Upper lobe of left lung (tissue), 6 donors: ENCODE measurements at places on chromosomes 7 and 10.
A peak's percentile ranks its signal among the peaks of the same experiment; 100 is the strongest.

GRCh38 chr7:3037259-3037658 is 6.4 kb downstream of the CARD11 start:
- no peak for DNase-seq

- no peak for DNase-seq
These were observed 280.2 kb upstream of the PHYHIPL start for GRCh38 chr10:58896229-58896628.

- no peak for DNase-seq
These were observed 46.3 kb upstream of the PCBD1 start for GRCh38 chr10:70934701-70935100.

DNA sequence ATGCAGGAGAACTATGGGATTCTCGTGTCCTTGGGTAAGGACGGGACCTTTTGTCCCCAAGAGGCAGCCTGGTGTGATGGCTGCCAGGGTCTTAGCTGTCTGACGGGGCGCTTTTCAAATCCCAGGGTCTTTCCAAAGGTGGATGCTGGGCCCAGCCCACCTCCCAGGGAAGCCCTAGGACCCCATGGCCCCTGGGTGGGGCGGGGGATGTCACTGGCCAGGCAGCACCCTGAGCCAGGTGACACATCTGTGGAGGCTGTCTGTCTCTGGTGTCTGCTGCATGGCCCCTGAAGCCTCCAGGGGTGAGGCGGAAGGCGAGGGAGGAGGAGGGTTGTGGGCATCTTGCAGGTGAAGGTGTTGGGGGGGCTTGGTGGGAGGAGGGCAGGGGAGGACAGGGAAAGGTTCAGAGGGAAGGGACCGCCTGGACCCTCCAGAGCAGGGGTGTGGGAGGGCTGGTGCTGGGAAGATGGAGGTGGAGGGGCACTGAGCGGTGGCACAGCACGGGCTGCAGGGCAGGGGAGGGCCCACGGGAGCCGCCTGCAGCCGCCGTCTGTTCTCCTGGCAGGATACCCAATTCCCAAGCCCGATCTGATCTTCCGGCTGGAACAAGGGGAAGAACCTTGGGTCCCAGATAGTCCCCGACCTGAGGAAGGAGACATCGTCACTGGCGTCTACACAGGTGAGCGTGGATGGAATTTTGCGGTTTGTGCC is 7.0 kb downstream of the ZNF316 start:
- no peak for DNase-seq

- DNase-seq, result peak; percentile 68
These were observed 302.6 kb downstream of the KLF6 start for GRCh38 chr10:3482200-3482993.

- DNase-seq, result no peak
These were observed 20.7 kb upstream of the CFTR start for GRCh38 chr7:117458977-117459583.

GRCh38 chr7:127516320-127516719 is 69.1 kb downstream of the GCC1 start:
- DNase-seq, result no peak

DNA sequence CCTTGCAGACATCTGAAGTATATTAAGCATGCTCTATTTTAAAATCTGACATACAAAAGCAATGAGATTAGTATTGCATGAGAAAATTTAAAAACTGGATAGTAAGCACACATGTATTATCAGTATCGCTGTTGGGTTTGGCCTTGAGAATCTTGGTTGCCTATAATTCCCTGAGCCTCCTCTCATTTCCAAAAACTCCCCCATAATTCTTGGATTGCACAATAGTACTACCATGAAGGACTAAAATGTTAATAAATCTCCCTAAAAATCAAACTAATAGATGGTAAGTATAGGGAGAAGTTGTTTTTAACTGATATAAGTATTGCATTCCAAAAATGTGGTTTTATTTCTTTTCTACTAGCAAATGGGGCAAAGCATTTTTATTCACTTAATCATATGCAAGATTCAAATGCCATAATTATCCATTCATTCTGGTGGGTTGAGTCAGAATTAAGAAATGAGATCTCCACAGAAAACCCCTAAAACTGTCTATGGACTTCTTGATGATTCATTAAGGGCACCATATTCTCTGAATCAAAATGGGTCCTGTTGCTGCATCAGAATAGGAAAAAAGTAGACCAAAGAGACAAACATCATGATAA is 10.3 kb upstream of the VIM start:
- DNase-seq, result no peak

DNA sequence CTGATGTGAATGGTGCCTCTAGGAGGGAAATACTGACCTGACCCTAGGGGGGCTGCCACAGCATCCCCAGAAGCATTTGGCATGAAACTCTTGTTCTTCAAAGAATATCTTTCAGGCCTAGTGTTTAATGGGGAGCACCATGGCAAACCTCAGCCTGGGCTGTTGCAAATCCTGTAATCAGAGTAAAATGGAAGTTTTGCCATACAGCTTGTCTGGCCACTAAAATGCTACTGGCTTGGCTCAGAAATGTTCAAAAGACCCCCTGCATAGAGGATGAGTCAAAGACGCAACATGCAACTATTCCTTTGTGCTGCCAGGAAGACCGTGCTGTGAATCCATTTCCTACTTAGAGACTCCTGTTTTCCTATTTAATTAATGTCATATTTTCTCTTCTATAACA is 26.7 kb downstream of the HECW1 start:
- DNase-seq, result no peak

DNA sequence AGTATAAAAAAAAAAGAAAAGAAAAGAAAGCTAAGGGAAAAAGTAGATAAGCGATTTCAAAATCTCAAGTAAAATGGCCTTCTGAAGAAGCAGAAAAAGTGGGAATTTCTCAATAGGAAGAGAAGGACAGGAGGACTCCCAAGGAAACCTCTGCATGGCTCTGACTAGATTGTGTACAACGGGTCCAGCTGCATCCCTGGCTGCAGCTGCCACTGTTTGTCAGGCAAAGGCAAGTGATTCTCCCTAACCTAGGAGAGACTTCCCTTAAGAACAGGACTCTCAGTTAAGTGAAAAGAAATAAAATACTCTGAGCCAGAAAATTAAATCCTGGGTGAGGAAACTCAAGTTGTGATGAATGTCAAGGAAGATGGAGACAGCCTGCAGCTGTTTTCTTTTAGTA is 298.6 kb upstream of the KIAA1217 start:
- DNase-seq, result no peak

- no peak for DNase-seq
These were observed 145.6 kb downstream of the ADAM12 start for GRCh38 chr10:126242397-126243260.

DNA sequence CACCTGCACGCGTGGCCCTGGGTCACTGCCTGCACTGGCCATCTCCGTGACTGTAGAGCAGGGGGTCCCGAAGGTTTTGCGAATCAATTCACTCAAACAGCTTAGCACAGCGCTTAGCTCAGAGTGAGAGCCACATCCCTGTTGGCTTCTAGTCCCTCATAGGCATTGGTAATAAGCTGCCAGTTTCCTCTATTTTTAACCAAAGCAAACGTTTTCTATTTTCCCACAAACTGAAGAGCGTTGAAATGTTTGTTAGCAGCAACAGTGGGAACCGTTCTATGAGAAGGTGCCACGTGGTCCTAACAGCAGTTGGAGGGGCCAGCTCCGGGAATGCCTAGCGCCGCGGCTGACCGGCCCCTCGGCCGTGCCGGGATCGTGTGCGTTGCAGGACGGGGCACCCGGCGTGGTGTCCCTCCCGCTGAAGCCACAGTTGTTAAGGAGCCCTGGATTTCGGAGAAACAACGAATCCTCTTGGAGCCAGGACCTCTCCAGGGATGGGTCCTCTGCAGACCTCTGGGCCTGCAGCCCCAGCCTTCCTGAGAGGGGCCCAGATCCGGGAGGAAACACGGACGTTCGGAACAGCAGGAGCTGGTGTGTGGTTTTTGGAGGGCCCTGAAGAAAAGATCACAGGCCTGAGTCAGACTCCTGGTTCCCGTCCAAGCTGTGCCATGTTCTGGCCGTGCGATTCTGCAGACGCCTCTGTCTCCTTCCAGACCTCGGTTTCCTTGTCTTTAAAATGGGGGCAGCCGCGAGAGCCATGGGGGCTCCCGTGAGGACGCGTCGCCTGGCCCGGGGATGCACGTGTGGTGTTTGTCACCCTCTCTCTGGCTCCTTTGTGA is 40.3 kb downstream of the FAM20C start:
- no peak for DNase-seq

DNA sequence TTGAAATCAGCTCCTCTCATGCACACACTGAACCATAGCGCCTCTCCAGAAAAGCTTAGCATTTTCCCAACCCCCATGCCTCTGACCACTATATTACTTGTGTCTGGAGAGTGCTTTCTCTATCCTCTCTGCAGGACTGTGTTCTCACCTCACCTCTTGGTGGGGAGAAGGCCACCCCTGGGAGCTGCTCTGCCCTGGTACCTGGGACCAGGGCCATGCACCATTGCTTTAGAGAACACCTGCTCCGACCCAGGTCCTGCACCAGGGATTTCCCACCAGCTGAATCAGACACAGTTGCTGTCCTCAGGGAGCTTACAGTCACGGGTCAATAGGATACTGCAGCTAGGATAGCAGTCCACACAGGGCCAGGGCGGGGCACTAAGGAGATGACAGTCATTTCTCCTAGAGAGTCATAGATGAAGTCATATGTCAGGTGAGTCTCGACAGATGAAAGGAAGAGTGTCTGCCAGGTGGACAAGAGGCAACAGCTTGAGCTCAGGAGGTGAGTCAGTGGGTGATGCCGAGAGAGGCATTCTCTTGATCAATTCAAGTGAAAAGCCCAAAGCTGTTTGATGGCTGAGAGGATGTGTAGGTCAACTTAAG is 619 bp upstream of the LMTK2 start:
- DNase-seq, result no peak

- DNase-seq, result peak; percentile 28
These were observed 676.8 kb downstream of the DNAJB9 start for GRCh38 chr7:109246330-109247077.

DNA sequence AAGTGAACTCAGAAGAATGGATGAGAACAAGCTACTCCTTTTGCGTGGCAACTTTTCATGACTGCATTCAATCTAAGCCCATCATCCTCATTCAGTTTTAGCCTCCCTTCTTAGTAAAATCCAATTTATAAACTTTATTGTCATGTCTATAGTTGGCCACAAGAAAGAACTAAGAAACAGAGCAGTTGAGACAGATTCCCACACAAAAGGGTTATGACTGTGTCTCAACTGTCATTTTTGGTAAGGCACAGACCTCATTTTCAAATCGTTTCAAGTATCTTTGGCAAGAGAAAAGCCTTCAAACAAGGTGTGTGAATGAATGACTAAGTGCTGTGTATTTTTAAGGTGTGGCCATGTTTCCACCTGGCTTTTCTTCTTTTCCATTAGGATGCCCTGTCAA is 84.2 kb upstream of the CREB5 start:
- no peak for DNase-seq
